NCI-H524 treated with DMSO at 0.1 percent for 48 hours (cell line): ENCODE measurements at places on chromosomes 2 and 18.

- DNase-seq, result no peak
Observed at GRCh38 chr2:39188960-39189494, 54.7 kb downstream of the CDKL4 start.

GRCh38 chr2:226581661-226582060 is 218.0 kb downstream of the IRS1 start:
- no peak for DNase-seq

GRCh38 chr2:70552501-70553333 is 909 bp downstream of the TGFA start:
- no peak for DNase-seq

GRCh38 chr2:240817496-240818292 is 2.3 kb downstream of the KIF1A start:
- no peak for DNase-seq

GRCh38 chr18:62420513-62421209 is 95.6 kb downstream of the TNFRSF11A start:
- DNase-seq, result no peak

DNA sequence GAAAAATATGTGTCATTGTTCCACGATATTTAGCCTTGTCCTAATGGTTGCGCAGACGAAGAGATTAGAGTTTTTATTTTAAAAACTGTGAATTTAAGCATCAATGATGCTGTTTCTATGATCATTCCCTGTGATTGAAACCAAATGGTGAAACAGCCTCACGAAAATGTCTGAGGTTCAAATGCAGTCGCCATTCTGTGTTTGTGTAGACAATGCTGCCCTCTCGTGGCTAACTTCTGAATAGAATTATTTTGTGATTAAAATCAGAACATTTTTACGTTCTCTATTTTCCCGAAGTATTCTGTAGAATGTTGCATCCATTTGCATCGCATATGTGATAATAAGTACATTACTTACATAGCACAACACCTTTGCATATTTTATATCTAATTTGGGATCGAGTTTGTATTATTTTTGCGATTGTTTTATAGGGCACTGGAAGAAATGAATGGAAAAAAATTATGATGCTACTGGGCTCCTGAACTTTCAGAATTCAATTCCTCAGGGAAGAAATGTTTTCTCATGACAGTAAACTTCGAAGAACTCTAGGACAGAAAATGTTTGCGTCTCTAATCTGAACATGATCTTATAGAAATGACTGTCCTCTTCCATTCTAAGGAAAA is 54.8 kb upstream of the CREB1 start:
- no peak for DNase-seq

GRCh38 chr18:58015065-58015780 is 28.8 kb upstream of the NEDD4L start:
- no peak for DNase-seq

GRCh38 chr2:160210599-160211138 is 10.6 kb upstream of the ITGB6 start:
- DNase-seq, result no peak

GRCh38 chr2:160752475-160753330 is 259.1 kb upstream of the RBMS1 start:
- no peak for DNase-seq

GRCh38 chr2:725468-725867 is 48.3 kb upstream of the TMEM18 start:
- DNase-seq, result no peak

DNA sequence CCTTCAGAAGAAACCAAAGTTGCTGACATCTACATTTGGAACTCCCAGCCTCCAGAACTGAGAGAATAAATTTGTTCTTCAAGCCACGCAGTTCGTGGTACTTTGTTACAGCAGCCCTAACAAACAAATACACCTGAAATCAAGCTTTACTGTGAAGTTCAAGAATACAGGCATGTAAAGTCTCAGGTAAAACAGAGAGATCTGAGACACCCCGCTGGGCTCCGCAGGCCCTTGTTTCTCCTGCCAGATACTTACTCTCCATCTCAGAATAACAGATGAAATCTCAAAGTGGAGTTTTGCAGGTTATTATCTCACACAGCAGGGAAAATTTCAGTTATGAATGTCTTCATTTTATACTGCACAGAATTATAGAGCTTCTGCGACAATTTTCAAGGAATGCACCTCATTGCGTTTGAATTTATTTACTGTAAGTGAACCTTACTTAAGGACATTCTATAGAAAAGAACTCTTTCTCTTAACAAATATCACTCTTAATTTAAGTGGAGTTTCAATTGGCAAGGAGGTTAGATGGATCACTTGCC is 492.4 kb upstream of the LRATD1 start:
- DNase-seq, result no peak

DNA sequence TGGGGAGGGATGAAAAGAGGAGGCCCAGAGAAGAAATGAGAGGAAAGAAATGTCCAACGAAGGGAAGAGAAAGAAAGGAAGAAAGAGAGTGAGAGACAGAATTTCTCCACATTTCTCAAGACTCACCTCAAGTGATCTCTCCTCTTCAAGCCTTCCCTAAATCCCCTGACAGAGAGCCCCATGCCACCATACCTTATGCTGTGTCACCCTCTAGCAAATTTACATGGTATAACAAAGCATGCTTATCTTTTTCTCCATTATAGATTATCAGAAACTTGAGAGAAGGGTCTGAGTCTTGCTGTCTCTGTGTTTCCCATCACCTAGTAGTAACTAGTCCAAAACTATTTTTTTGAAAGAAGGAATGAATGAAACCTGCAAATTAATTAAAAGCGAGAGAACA is 1208.4 kb downstream of the DPP10 start:
- DNase-seq, result peak; percentile 4

DNA sequence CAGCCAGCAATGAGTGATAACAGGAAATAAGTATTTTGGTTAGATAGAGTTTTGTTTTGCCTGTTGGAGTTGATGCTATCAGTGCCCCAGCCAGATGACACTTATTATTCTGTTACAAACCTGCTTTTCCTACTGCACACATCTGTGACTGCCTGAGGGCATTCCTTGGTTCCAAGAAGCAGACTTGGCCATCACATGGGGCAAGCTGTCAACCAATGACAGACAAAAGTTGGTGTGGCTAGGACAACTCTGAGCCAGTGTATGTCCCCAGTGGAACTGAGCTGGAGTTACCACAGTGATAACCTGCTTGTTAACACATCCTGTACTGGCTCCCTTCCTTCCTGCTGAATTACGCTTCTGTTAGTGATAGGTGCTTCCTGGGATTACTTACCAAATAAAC is 54.5 kb downstream of the FAM171B start:
- no peak for DNase-seq

- DNase-seq, result no peak
Observed at GRCh38 chr2:184394642-184395041, 203.7 kb upstream of the ZNF804A start.

DNA sequence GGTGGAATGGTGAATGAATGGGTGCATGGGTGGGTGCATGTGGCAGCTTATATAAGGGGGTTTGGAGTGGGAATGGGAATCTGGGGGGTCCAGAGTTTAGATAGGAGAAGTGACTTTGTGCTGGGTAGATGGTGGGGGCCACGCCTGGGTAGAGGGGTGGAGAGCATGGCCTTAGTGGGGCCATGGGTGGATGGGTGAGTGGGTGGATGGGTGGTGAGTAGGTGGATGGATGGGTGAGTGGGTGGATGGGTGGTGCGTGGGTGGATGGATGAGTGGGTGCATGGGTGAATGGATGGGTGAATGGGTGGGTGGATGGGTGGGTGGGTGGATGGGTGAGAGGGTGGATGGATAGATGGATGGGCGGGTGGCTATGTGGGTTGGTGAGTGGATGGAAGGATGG is 53.9 kb downstream of the MYO7B start:
- DNase-seq, result no peak
